Right ventricle myocardium superior (tissue), 1 donor: ENCODE measurements at places on chromosomes 2 and 18. TPM values are rescaled to one million over a fixed set of nuclear protein-coding genes. Genes with fewer than 3 reads are reported as not detected.

DNA sequence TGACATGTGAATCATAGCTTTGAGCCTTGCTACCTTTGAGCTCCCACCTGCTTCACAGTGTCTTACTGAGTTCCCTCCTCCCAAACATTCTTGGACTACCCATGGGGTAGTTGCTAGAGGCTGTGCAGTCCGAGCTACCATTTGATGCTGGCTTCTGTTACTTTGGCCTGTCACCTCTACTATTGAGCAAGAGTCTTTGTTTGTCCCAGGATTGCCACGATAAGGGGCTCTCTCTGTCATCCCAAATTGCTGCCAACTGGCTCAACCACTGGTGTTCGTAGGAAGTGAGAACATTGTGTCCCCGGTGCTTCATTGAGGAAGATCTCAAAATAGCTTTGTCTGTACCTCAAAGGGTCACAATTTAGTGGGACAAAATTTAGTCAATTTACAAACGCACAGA lies 59.1 kb upstream of the PAX8 start:
- peak; percentile 75 for DNase-seq

DNA sequence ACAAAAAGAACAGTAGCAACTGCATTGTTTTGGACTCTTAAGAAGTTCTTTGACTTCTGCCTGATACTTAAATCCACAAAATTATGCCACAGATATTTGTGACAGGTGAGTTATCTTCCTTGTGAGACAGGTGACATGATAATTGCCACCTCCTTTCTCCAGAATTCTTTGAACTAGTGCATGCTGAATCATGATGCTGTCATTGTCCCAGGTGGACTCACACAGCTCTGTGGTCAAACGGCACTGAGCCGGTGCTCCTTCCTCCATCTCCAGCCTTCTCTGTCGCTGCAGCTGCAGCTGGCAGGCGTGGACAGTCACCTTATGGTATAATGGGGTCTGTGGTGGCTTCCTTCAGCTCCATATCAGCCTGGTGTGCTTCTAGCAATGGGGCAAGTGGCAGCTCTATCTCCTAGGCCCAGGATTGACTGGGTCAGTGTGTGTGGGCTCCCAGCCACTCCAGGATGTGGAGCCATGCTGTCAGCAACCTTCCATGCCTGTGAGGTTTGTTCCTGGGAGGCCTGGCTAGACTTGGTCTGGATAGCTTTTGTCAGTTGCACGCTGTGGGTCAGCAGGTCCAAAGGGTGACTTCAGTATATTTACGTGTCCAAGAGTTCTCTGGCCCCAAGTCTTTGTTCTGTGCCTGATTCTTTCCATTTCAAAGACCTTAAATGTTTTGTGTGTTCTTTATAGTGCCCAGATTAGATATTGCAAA lies 15.7 kb downstream of the ARMC9 start:
- no peak for DNase-seq

- peak; percentile 49 for DNase-seq
Measured at GRCh38 chr2:39243469-39244123, at the start of gene CDKL4. Gene CDKL4 (minus strand): TSS chr2:39243970.

- DNase-seq = no peak
Measured at GRCh38 chr2:101146535-101146934, 4.6 kb downstream of the TBC1D8 start.

GRCh38 chr2:55768991-55769390 lies 75.3 kb upstream of the PNPT1 start:
- no peak for DNase-seq

DNA sequence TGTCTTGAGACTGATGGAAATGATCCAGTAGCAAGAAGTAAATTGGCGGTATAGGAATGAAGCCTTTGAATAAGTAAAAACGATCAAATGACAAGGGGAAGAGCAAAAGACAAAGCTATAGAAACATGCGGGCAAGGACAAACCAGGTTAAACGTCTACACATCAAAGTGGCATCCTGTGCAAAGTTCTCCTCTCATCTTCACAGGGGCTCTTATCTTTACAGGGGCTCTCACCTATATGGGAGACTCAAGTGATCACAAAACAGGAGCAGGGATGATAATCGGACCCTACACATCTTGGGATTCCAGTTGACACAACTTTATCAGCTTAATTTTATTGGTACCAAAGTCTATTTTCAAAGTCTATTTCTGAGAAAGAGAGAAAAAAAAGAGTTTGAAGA lies 1778.9 kb upstream of the CELF4 start:
- DNase-seq = no peak

- no peak for DNase-seq
Measured at GRCh38 chr2:233760043-233760442, at the start of gene UGT1A1. Gene UGT1A1 (plus strand): TSS chr2:233760270. CDS start chr2:233760288, 18 bp downstream.

DNA sequence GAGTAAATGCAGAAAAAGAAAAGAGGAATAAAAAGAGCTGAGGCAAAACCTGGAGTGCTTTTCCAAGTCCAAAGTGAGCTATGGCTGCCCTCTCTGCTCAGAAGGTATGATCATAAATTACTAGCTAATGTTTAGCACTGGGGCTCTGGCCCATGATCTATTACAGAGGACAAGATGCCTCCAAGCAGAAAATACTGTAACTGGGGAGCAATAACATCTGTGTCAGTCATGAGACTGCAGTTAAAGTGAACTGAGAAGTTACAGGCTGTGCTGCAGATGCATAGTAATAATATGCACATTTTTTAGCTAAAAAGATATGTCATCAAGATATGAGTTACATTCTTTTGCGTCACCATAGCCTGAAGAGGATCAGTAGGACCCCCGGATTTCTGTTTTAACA lies 209.4 kb upstream of the RBBP8 start:
- DNase-seq = no peak

DNA sequence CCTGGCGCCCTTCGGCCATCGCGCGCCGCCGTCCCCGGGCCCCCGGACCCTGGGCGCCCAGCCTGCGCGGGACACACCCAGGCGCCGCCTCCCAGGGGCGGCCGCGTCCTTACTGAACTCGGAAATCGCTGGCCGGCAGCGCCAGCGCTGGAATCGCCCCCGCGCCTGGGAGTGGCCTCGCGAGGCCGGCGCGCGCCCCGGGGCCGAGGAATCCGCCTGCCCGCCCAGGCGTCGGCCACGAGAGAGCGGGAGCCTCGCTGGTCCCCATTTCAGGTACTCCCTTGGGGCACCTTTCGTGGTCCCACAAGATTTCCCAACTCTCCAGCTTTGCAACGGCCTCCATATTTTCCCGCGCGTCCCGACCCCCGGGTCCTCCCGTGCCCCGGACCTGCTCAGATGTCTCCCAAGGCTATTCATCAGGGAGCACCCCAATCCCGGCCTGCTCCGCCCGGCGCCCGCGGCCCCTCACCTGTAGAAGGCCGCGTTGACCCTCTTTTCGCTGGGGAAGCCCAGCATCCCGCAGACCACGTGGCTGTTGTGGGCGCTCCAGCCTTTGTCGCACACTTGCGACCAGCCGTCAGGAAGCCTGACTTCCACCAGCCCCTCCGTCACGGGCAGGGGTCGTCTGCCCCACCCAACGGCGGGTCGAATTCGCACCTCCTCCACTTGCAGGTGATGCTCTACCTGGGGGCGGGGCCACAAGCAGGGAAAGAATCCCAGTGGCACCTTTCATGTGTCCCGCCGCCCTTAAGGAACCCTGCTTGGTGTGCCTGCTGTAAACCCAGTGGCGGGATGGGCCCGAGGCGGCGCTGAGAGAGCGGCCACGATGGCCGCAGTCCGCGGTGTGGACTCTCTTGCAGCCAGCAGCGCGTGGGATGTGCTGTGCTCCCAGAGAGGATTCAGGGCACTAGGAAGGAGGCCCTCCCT lies 4.6 kb downstream of the LOXL3 start:
- peak; percentile 87 for DNase-seq

STARD6 gene
- total RNA-seq = not detected

RFX8 gene
- not detected for total RNA-seq

PIEZO2 gene
- total RNA-seq = 0.32 TPM

MITD1 gene
- total RNA-seq = 15.0 TPM

IGFBP5 gene
- 134 TPM for total RNA-seq

SLC5A7 gene
- total RNA-seq = 0.19 TPM
